Smooth muscle cell of the umbilical artery (primary cell): ENCODE measurements at places on chromosomes 1 and 21. TPM values are rescaled to one million over a fixed set of nuclear protein-coding genes. Genes with fewer than 3 reads are reported as not detected.

The CA6 gene
- total RNA-seq, result not detected in 2 replicates

The PRAMEF13 gene
- total RNA-seq, result not detected in 2 replicates

The RIMKLA gene
- total RNA-seq, result under 0.01 and 0.05 TPM in 2 replicates

The KIRREL1 gene
- 200 and 213 TPM in 2 replicates for total RNA-seq

The CCDC185 gene
- not detected in 2 replicates for total RNA-seq
